A673 (cell line): ENCODE measurements at places on chromosomes 13 and 19.
A peak's percentile ranks its signal among the peaks of the same experiment; 100 is the strongest.

DNA sequence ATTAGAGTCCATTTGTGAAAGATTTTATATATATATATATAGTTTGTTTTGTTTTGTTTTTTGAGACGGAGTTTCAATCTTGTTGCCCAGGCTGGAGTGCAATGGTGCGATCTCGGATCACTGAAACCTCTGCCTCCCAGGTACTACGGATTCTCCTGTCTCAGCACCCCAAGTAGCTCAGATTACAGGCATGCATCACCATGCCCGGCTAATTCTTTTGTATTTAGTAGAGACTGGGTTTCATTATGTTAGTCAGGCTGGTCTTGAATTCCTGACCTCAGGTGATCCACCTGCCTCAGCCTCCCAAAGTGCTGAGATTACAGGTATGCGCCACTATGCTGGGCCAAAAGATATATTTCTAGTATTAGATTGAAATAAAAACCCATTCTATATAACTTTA lies 4.0 kb upstream of the ZNF701 start:
- DNase-seq = no peak

GRCh38 chr13:24233351-24233901 lies 72.9 kb downstream of the SPATA13 start:
- DNase-seq = peak; percentile 90

GRCh38 chr13:112893570-112894422 lies 75.2 kb upstream of the MCF2L start:
- peak; percentile 33 for DNase-seq

DNA sequence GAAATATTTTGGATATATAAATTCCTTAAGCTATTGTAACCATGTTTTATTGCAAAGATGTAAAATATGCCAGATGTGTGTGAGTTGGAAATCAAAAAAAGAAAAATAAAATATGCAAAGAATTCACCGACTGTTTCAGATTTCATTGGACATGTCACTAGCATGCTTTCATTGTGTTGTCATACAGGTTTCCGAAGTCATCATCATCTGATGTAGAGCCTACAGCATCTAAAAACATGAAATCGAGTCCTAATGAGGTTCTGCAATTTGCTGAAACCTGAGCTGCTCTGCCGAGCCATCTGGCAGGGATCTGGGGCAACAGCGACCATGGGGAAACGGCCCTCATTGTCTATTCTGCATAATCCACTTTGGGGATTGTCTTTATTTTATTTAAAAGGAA lies 196.1 kb upstream of the MAB21L1 start:
- no peak for DNase-seq

DNA sequence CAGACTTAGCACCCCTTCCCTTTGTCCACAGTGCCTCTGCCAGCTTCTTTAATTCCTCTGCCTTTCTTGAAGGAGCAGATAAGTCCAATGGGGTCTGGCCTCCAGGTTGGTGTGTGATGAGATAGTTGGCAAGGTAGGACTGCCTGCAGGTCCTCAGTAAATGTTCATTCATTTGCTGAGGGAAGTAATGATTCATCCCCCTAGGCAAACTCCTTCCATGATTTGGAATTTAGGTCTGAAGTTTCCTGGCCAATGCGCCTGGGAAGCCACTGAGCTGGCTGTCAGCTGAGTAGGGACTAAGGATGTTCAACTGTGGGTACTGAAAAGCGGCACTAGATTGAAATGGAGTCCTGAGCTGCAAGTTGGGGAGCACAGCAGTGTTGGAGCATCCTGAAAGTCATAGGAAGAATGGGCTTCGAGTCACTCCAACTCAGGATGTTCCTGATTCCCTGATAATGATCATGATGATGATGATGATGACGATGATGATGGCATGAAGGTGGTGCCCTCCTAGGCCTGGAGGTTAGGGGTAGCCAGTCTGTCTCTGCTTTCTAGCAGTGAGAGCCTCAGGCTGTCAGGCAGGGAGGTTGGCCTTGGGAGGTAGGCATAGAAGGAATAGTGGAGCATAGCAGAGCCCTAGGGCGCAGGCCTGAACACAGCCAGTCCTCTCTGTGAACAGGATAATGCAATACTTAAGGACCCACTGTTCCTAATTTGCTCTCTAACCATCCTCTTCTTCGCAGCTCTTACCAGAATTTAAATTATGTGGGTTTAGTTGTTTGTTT lies 44.7 kb downstream of the COL4A2 start:
- no peak for DNase-seq

- no peak for DNase-seq
Observed at GRCh38 chr13:27160657-27161295, 10.8 kb downstream of the USP12 start.

DNA sequence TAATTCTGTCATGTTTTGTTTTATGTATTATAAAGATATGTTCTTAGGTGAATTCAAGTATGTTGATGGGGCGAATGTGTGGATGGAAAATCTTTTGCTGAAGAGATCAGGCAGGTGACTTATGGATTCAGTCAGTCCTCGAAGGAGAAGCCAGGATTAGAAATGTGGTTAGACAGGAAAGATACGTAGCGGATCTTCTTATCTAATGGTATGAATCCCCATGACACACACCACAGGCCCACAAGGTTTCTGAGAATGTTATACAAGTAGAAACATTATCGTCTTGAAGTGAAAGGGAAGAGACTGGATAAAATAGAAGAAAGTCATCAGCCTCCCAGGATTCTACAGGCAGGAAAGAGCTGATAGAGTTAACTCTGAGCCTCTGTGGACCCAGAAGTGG lies 69.0 kb upstream of the RFXAP start:
- DNase-seq = no peak

DNA sequence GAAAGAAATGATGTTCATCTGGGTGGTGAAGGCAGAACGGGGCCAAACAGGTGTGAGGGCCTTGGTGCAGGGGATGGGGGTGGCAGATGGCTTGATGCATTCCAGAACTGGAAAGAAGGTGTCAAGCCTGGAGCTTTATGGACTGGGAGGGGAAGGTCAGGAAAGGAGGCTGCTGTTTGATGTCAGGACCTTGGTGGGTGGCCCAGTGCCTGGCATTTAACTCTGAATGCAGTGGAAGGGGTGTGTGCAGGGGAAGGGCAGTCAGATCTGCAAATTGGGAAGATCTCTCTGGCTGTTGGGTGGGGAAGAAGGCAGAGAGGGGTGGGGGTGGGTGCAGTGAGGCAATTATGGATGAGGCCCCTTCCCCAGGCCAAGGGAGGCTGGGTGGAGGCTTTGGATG lies 11.7 kb downstream of the KCTD15 start:
- DNase-seq = no peak

DNA sequence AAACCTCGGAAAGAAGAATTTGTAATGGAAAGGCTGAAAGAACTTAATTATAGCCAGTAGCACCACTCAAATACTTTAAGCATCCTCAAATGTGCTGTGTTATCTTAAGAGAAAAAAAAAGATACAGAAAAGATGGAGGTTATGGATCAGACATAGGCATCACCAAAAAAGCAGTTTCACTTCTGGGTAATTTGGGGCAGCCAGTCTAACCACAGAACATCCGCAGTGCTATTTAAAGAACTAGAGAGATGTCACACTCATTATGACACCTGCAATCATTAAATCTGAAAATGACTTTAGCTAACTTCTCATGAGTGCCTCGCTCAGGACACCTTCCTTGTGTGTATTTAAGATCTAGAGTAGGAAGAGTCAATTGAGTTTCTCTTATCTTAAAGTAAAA lies 211.8 kb downstream of the RBM26 start:
- no peak for DNase-seq

DNA sequence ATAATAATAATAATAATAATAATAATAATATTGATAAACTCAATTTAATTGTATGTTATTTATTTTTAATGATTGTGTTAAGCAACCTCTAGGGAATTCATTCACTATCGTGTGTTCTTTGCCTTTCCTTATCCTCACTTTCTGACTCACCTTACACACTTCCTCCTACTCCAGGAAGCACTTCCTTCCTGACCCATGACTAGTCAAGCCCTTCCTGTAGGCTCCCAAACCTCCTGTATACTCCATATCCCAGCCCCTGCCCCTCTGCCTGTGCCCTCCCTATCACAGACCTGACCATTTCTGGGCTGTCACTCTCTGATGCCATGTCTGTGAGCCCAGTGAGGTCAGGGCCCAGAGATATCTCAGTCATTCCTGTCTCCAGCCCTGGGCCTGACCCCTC lies 7.6 kb downstream of the LGALS4 start:
- no peak for DNase-seq

DNA sequence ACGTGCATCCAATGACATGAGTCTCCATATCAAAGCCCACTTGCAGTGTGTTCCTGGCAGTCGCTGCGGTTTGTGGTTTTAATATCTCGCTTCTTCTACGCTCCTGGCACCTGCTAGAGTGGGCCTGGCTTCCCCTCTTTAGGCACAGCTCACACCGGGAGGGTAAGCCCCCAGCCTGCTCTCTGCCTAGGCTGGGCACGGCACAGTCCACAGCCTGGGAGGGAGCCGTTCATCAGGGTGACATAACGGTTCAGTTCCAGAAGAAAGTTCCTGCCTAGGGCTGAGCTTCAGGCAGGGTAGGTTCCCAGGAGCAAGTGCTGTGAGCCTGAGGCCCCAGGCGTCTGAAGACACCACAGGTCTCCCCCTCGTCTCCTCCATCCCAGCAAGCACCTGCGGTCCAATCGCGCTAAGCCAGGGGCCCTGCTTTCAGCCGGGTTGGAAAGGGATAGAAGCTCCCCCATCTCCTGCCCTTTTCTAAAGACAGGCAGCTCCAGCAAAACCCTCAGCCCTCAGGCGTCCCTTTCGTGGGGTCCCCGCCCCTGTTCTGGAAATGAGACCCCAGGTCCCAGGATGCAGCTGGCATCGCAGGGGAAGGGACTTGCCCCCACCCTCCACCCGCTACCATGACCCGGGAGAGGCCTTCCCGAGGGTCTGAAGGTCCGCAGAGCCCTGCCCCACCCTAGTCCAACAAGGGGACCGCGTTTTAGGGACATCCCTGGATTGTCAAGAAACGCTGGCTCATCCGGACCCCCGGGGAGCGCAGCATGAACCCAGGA lies 121.6 kb upstream of the ZNF507 start:
- no peak for DNase-seq

DNA sequence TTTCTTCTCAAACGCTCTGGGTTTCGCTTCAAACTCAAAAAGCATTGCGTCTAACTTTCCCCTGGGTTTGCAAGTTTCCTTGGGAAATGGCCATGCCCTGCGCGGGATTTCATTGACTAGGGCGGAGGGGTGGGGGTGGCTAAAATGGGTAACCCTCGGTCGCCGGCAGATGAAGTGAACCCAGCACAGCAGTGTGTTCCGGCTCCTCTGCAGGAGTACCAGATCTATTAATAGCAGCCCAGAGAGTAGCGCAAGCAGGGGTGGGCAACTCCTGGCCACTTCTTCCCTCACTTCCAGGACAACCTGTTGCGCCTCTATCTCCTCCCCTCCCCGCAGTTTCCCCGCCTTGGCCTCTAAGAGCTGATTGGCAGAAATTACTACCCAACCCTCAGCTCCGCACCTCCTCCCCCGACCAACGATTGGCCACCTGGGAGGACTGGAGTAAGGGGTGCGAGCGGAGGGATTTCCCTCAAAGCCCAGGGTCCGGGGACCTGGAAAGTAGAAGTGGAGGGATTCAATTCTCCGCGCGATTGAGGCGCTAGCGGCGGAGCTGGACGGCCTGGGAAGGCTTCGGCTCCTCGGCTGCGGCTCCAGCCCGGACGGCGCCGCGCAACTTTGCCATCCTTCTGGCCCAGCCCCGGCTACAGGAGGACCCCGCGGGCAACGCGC lies at the start of gene FREM2:
TSS of gene FREM2 (plus strand) at position 501 of the 669 bp plus-strand sequence. CDS start 268 bp downstream, outside the sequence.
- peak; percentile 97 for DNase-seq
